T follicular helper cell (primary cell): ENCODE measurements at places on chromosomes 2 and 18.

DNA sequence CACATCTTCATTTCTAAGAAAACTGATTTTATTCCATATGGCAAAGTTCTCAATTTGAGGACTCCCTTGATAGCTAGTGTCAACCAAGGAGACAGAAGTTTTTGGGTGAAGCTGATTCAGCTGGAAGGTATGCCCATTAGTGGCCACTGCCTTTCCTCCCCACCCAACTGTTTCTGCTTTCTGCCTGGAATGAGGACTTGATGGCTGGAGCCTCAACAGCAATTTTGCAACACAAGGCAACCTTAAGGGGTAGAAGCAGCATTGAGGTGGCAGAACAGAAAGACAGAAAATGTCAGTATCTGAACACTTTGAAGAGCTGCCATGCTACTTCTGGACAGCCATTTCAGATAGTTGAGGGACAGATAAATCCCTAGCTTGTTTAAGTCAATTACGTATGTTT, 47.0 kb downstream of the INHBB start:
- no peak for DNase-seq

- DNase-seq: no peak
These were observed 30.0 kb downstream of the NGEF start for GRCh38 chr2:232982926-232983668.

- no peak for DNase-seq
These were observed 30.3 kb downstream of the KIF1A start for GRCh38 chr2:240789501-240790369.

DNA sequence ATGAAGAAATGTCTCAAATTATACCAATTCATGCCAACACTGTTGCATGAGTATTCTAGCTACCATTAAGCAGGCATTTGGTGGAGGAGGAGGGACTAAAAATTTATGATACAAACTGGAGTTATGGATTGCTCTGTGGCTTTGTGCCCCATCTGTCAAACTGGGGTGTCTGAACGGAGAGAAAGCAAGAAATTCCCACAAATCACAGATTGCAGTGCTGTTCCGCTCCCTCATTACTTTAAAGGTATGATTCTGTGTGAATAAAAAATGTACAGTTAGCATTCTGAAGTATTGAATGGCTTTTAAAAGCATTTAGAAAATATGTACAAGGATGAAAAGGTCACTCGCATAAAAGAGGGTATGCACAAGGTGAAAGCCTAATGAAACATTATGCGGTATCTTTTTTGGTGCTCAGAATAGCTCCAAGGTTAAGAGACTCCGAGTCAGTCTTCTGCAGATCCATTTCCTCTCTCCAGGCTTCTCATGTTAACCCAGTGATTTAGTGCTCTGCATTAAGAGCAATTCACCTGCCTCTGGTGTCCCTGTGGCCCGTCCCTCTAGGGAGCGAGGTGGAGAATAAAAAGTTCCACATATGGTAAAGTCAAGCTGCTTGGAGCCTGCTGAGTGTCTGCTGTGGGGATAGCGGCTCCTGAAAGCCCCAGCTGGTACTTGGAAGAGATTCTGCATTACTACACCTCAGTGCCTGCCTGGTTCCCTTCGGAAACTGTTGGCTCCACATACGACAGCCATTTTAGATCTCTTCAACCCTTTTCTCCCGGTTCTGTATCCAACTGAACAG, 184.2 kb downstream of the ZNF521 start:
- no peak for DNase-seq

GRCh38 chr2:3656762-3657721, 958 bp upstream of the ALLC start:
- DNase-seq: no peak

- no peak for DNase-seq
These were observed 90.6 kb downstream of the ADAM23 start for GRCh38 chr2:206533977-206534376.

DNA sequence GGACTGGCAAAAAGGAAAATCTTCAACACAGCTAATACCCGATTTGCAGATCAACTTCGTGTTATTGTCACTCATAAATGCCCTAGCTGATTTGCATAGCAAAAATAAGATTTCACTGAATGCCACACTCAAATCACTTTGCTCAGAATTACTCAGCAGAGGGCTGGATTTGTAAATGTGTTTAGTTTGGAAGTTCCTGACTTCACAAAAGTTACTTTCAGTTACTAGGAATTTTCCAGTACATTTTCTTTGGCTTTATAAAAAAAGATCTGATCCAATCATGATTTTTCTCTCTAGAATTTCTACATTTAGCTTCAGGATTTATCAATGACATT, 433.3 kb upstream of the ID2 start:
- DNase-seq: no peak

DNA sequence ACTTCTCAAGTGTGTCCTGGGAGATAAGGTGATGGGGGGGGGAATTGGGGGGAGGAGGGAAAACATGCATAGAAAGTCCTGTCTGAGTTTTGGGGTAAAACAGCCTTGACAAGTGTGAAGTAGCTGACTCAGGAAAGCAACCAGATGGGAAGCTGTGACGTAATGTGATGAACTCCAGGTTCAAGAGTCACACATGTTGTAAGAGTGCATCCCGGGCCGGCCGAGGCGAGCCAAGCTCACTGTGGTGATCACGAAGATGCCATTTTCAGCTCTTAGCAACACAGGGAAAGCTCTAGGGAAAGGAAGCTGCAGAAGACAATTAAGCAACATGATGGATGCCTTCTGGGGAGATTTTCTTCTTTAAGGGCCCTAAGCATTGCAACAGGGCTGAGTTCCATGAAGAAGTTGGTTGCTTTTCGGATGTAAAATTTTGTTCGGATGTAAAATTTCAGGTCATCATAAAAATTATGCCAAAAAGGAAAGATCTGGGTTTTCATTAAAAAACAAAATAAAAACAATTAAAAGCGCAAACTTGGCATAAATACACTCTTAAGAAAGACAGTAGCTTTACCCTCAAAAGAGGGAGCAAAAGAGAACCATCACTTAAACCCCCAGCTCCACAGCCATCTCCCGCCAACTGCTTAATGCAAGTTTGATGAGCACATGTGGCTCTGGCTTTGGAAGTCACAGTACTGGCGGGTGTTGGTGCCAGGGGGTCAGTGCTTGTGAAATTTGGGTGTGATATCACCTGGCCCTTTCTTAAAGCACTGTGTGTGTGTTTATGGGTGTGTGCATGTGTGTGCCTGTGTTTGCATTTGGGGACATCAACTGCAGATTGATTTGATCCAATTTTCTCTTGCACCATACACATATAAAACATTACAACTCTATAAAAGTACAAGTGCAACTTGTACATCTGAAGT, 19.1 kb downstream of the SERTAD2 start:
- DNase-seq: no peak

DNA sequence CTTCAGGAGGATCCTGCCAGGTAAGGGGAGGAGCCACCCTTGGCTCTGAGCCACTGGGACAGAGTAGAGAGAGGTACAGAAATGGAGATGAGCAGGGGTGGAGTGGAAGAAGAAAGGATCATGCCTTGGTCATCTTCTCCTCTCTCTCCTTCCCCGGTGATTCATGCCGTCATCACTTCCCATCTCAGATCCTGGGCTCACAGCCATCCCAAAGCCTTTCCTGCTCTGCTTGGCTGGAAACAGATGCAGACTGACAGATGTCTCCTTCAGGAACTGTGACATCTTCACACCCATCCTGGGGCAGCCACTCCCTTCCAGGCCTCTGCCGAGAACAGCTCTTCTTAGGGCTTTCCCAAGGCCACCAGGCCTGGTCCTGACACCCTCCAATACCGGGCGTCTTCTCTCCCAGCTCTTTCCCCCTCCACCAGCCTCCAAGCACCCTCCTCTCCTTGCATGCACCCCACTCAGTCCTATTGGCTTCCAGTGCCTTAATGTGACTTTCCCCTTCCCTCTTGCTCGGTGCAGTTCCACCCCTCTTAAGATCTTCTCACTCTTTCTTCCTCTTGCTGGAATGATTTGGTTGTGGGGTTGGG, 58.3 kb upstream of the TNP1 start:
- DNase-seq: no peak

GRCh38 chr2:149928011-149928410, 340.4 kb upstream of the MMADHC start:
- no peak for DNase-seq

DNA sequence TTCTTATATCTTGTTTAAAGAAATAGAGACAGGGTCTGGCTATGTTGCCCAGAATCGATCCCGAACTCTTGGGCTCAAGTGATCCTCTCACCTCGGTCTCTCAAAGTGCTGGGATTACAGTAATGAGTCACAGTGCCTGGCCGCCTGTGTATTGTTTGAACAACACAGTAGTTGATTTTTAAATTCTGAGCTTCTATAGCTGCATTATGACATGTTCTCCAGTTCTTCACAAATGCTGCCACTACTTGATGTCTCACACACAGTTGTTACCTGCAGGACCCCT, 7.7 kb upstream of the RHOB start:
- no peak for DNase-seq

DNA sequence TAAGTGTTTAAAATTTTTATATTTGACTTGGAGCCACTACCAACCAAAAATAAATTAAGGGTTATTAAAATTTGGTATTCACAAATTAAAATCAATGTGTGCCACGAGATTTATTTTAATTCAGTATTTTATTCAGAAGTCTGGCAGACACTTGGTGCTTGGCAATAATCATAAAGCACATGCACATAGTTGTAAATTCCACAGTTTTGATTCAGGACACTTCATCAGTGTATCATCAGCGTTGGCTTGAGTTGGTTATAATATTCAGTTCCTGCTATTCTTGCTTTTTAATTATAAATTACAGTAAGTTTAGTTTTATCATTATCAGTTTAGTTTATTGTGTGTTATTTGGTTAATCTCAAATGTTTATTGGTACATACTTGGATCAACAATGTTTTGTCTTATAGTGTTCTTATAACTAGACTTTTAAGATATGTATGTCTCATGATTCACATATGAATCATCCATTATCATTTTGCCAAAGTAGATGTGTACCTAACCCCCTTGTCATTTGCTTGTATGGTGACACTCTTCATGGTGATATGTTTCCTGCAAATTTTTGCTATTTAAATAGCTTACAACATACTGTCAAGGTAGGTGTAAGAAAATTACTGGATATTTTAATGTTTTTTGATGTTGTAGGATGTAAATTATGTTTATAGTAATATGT, 237.9 kb downstream of the BABAM2 start:
- no peak for DNase-seq
